ENCODE measurements at places on chromosomes 11 and 22.
A peak's percentile ranks its signal among the peaks of the same experiment; 100 is the strongest.

- DNase-seq, result no peak
Measured at GRCh38 chr11:20417771-20418170, 30.3 kb downstream of the PRMT3 start.

- DNase-seq, result no peak
Measured at GRCh38 chr11:106459135-106459534, 381.7 kb downstream of the AASDHPPT start.

DNA sequence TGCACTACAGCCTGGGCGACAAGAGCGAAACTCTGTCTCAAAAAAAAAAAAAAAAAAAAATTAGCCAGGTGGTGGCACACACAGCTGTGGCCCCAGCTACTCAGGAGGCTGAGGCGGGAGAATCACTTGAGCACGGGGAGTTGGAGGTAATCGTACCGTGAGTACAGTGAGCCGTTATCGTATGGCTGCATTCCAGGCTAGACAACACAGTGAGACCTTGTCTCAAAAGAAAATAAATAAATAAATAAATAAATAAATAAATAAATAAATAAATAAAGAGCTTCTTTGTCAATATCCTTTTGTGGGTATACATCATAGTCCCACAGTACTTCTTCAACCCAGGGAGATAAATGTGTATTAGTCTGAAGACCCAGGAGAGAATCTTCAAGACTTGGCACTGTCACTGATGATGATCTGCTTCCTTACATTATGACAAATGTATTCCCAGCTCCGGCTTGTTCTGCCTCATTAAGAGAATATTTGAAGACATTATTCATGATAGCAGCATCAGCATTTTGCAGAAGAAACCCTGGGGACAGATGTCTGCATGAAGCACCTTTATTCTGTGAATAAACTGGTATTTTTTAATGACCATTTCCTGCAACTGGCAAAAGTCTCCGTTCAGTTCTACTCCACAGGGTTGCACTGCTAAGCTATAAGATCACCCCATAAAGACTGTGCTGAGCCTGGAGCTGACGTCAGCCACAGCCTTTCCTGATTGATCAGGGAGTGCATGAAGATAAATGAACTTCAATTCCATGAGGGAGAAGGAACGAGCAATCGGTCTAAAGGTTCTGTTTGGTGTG lies 1.6 kb upstream of the ACY3 start:
- no peak for DNase-seq

GRCh38 chr22:20426259-20426615 lies 11.4 kb downstream of the SCARF2 start:
- DNase-seq, result no peak

- DNase-seq, result no peak
Measured at GRCh38 chr11:102488208-102488607, 35.6 kb upstream of the TMEM123 start.

GRCh38 chr11:35141571-35141971 lies 2.6 kb downstream of the CD44 start:
- DNase-seq, result peak; percentile 0

- DNase-seq, result peak; percentile 56
Measured at GRCh38 chr11:73218106-73218829, at the start of gene P2RY2. TSS of gene P2RY2 (plus strand) at chr11:73218281. CDS start at chr11:73234160, 15,879 bp downstream.
